Small intestine (tissue), 16 donors: ENCODE measurements at places on chromosomes 5 and 9.

- H3K4me1 ChIP-seq: no peaks in the 10 kb centered on the region
- H3K27ac ChIP-seq: no peak overlapping the region
- no peaks in the 10 kb centered on the region for H3K36me3 ChIP-seq
- DNase-seq: no peak
Observed at GRCh38 chr5:34959323-34959722, 30.0 kb downstream of the DNAJC21 start.

DNA sequence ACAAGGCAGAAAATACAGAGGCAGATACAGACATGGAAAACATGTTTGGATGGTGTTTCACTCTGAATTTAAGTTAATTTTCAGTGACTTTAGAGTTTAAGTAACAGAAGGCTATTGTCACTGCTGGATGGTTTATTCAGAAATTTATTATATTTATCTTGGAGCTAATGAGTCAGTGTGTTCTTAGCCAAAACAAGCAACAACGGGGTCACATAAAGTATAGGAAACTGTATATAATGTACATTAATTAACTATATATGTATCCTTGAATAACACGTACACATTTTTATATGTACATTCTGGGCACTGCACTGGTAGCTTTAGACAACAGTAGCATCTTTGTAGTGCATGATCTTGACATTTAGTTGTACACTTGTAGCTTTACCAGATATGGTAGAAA, 30.7 kb downstream of the CYLC2 start:
- DNase-seq: no peak
- H3K36me3 ChIP-seq: no peaks in the 10 kb centered on the region
- H3K27ac ChIP-seq: no peak overlapping the region
- no peaks in the 10 kb centered on the region for H3K4me1 ChIP-seq
- no peak overlapping the region for H3K4me3 ChIP-seq
- H3K27me3 ChIP-seq: no peaks in the 10 kb centered on the region

DNA sequence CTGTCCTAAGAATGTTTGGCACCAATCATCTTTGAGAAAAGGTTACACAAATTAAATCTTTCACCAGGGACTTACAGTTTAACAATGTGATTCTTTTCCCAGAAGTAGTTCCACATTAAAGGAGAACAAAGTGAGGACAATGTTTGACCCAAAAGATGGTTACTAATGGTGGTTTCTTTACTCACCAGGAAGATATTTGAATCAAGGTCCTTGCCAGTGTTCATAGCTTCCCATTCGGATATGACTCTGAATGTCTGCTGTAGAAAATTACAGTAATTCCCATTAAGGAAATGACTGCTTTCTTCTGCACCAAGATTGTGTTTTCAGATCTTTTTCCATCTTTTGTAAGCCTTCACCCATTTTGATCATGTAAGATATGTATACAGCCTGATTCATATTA, 114.6 kb upstream of the ADAMTSL1 start:
- H3K4me3 ChIP-seq: no peak overlapping the region
- no peak overlapping the region for H3K27ac ChIP-seq
- H3K36me3 ChIP-seq: no peaks in the 10 kb centered on the region
- H3K27me3 ChIP-seq: no peaks in the 10 kb centered on the region
- no peaks in the 10 kb centered on the region for H3K4me1 ChIP-seq

GRCh38 chr5:96381526-96381925, 51.5 kb downstream of the PCSK1 start:
- no peaks in the 10 kb centered on the region for H3K36me3 ChIP-seq
- H3K4me1 ChIP-seq: no peaks in the 10 kb centered on the region
- no peak overlapping the region for H3K27ac ChIP-seq
- no peaks in the 10 kb centered on the region for H3K27me3 ChIP-seq

- no peaks in the 10 kb centered on the region for H3K36me3 ChIP-seq
- H3K4me3 ChIP-seq: no peak overlapping the region
- no peaks in the 10 kb centered on the region for H3K4me1 ChIP-seq
- H3K27ac ChIP-seq: no peak overlapping the region
Observed at GRCh38 chr5:15321776-15322175, 178.2 kb upstream of the FBXL7 start.

GRCh38 chr5:6185574-6185973, 192.8 kb downstream of the MED10 start:
- no peak overlapping the region for H3K4me3 ChIP-seq
- no peaks in the 10 kb centered on the region for H3K36me3 ChIP-seq
- no peaks in the 10 kb centered on the region for H3K27me3 ChIP-seq
- DNase-seq: no peak
- no peaks in the 10 kb centered on the region for H3K4me1 ChIP-seq
